Dermis blood vessel endothelial cell (primary cell): ENCODE measurements at places on chromosomes 4 and X.

DNA sequence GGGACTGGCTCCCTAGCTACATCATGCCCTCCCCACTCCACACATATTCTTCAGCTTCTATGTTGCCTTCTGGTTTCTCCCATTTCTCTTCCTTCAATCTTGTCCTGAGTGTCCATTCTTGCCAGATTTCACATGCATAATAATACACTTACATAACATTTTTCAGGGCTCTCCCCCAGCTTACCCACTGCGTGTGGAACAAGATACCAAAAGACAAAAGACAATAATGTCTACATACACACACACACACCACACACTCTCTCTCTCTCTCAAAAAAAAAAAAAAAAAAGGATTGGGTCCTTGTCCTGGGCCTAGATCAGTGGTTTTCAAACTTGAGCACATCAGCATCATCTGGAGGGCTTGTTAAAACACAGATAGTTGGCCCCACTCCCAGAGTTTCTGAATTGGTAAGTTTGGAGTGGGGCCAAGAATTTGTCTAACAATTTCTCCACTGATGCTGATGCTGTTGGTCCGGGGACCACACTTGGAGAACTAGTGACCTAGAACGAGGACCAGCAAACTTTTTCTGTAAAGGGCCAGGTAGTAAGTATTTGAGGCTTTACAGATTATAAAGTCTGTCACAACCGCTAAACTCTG is 6.5 kb upstream of the SMARCA1 start:
- no peak for DNase-seq

- DNase-seq: no peak
Observed at GRCh38 chr4:156969101-156969500, 2.5 kb downstream of the PDGFC start.

DNA sequence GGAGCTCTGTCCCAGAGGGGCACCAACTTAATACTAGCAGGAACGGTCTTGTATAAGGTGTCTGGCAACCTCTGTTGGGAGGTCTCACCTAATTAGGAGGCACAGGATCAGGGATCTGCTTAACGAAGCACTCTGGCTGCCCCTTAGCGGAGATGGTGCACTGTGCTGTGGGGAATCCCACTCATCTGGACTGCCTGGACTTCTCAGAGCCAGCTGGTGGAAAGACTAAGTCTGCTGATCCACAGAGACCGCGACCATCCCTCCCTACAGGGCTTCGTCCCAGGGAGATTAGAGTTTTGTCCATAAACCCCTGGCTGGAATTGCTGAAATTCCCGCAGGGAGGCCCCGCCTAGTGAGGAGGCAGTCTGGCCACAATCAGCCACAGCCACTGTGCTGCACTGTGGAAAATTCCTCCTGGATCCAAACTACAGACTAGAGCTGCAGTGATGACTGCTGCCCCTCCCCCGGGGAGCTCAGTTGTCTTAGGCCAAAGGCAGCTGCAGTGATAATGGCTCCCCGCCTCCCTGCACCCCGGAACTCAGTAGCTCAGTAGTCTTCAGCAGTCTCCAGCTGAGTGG is 22.0 kb upstream of the ZCCHC4 start:
- DNase-seq: no peak

DNA sequence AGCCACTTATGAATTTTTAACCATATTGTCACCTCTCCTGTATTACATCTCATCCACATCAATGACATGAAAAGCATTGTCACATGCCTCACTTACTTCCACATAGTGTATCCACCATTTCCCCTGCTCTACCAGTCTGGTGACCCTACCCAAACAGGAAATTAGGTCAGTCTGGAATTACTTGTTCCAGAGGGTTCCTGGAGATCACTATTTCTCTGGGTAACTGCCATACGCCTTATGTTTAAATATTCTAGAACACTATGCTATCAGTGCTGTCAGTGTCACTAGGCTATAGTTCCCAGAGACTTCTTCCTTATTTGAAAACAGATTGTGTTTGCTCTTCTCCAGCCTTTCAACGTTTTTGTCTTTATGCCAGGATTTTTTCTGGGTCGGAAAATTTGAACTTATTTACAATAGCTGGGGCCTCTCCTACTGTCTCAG is 15.0 kb downstream of the SRPX2 start:
- peak; percentile 69 for DNase-seq

- DNase-seq: no peak
Observed at GRCh38 chr4:37721995-37722638, 35.9 kb upstream of the RELL1 start.

DNA sequence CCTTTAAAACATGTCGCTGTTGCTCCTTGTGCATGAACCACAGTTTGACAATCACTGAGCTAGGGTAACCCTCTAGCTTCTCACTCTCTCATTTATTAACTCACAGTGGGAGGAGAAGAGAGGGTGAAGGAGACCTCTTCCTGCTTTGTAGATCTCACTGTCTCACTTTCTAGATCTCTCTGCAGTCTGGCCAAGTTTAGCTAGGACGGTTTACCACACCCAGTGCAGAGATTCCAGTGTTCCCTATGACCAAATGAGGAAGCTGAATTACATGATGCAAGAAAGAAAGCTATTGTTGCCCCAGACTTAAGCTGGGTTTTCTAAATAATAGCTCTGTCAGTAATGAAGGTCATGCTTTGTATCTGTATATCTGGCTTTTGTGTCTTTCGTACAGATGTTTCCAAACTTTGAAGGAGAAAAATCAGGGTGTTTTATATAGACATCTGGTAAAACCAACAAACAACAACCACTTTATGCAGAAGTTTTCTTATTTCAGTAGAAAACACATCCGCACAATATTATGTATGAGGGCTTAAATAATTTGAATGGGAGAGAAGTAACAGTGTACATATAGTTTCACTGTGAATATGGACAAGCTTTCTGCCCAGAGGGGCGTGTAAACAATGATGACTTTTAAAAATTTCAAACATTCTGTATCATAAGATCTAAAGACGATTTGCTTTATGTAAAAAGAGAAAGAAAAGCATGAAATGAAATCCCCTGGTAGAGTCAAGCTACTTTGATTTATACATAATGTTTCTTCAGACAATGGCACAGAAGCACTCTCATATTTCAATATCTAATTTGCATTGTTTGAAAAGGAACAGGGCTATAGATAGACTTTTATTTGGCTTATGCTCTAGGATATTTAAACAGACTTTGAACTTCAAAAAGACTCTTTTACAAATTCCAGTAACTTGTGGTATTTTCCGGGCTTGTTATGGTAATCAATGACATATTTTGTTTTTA is 582.3 kb downstream of the FSTL5 start:
- DNase-seq: no peak

DNA sequence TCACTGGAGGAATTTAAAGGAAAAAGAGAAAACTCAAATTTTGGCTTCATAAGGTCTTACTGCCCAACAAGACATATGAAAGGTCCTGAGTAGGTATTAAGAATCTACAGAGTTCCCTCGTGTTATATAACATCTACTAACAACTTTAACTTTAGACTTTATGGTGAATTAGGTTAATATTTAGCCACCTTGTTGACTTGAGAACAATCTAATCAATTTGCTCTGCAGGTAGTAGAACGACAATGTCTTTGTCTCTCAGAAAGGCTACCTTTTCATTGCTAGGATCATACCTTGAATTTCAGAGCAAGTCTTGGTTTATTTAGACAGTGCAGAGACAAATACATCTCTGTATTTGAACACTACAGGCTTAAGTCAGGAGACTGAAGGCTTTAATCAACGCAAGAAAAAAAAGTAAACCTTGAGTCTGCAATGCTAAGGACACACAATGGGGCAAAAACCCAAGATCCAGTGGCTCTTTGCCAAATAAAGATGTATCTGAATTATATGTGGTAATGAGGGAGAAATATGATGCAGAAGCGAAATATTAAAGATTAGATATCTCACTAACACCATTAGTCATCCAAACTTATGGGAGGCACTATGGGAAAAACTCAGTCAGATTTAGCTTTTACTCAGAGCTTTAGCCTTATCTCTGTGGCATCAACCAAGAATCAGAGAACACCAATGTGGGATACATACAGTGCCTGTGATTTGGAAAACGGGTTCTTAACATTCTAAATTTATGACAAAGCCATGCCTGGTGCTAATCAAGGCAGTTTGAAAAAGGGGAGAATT is 93.6 kb upstream of the FTHL17 start:
- DNase-seq: no peak

GRCh38 chr4:142361981-142362380 is 484.1 kb downstream of the INPP4B start:
- DNase-seq: no peak

GRCh38 chr4:73866246-73866645 is 2.9 kb upstream of the CXCL1 start:
- no peak for DNase-seq

DNA sequence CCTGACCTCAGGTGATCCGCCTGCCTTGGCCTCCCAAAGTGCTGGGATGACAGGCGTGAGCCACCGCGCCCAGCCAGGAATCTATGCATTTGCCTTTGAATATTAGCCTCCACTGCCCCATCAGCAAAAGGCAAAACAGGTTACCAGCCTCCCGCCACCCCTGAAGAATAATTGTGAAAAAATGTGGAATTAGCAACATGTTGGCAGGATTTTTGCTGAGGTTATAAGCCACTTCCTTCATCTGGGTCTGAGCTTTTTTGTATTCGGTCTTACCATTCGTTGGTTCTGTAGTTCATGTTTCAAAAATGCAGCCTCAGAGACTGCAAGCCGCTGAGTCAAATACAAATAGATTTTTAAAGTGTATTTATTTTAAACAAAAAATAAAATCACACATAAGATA is 44.2 kb upstream of the SHOX start:
- no peak for DNase-seq

DNA sequence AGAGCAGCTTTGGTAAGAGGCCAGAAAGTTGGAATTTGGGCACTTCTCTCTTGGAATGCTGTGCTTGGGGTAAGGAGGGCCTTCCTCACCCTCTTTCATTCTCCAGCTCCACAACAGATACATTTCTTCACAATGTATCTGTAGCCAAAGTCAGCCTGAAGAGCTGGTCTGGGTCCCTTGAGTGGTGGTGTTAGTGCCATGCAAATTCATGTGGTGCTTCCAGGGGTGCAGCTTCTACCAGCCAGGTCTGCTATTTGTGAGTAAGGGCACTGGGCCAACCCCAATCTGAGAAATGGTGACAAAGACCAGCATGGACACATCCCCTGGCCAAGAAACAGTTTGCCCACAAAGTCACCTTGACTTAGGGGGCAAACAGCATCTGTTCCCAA is 17.8 kb downstream of the AMER1 start:
- no peak for DNase-seq

GRCh38 chr4:38177641-38178391 is 217.6 kb downstream of the PTTG2 start:
- no peak for DNase-seq

GRCh38 chrX:12953420-12953819 is 21.5 kb upstream of the TMSB4X start:
- no peak for DNase-seq

DNA sequence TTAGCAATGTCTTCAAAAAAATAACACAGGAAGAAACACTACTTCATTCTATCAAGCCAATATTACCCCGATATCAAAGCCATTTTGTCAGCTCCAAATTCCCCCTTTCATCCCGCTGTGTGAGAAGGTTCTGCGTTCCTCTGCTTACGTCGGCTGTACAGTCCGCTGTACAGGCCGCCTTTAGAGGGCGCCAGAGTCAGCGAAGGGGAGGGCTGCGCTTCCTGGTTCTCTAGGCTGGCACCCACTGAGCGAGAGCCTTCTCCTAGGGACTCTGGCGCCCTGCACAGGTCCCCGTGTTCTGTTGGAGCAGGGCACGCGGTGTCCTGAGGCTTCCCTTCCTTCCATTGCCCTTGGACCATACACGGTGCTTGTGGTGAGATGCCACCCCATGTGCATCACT is 25.3 kb upstream of the CT45A1 start:
- DNase-seq: peak; percentile 0

- DNase-seq: no peak
Observed at GRCh38 chr4:118221227-118221800, 131.5 kb downstream of the PRSS12 start.

DNA sequence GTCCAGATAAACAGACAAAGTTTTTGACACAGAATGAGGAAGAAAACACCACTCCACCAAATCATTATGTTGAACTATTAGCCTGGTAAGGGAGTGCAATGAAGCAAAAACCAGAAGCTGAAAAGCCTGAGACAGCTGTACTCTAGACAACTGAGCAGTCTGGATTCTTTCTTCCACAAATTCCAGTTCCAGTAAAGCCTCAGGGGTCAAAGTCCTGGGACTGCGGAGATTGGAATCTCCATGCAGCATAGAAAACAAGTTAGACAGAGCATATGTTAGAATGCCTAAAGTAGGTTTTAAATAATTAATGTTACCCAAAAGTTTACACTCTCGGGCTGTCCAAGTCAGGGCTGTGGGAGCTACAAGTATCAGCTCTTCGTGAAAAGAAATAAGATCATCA is 263.2 kb downstream of the TECRL start:
- no peak for DNase-seq

DNA sequence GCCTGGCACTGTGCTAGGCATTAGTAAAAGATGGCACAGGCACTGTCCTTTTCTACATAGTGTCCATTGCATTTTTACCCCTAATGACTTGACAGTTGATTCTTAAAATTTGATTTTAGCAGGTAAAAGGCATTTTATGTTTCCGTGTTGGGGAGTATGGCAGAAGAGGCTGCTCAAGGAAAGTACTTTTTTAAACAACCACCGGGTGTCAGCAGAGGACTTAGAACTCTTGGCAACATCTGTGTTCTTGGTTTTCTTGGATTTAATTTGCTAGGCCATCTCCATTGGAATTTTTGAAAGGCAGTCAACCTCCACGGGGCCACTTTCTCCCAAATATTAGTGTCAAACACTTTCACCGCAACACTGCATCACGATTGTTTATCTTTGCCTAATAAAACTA is 102.9 kb downstream of the TSPAN7 start:
- DNase-seq: peak; percentile 51

DNA sequence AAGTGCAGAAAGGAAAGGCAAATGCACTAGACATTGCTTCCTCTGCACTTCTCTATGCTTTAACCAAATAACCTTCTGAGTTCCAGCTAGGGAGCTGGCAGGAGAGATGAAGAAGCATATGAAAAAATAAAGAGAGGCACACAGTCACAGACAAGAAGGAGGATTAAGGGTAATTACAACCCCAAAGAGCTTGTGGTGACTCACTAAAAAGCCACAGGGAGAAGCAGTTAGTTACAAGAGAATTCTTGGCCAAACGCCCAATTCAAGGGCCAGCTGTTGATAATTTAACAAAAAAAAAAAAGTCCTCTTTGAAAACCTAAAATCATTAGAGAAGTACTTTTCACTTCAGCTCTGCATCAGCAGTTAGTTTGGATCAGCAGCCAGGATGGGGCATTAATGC is 478.0 kb downstream of the KCNIP4 start:
- peak; percentile 38 for DNase-seq

DNA sequence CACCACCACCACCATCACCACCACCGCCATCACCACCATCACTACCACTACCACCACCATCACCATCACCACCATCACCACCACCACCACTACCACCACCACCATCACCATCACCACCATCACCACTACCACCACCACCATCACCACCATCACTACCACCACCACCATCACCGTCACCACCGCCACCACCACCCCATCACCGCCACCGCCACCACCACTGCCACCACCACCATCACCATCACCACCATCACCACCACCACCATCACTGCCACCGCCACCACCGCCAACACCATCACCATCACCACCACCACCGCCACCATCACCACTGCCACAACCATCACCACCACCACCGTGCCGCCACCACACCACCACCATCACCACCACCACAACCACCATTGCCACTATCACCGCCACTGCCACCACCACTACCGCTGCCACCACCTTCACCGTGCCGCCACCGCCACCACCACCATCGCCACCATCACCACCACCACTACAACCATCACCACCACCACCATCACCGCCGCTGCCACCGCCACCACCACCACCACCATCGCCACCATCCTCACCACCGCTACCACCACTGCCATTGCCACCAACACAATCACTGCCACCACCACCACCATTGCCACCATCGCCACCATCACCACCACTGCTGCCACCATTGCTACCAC is 1511.3 kb upstream of the AGA start:
- peak; percentile 1 for DNase-seq
